ENCODE measurements at places on chromosomes 2 and 18.

- no peak for DNase-seq
These were observed 3.7 kb upstream of the GKN1 start for GRCh38 chr2:68970566-68971265.

GRCh38 chr2:200567932-200568331 lies 17.9 kb upstream of the AOX1 start:
- no peak for DNase-seq

DNA sequence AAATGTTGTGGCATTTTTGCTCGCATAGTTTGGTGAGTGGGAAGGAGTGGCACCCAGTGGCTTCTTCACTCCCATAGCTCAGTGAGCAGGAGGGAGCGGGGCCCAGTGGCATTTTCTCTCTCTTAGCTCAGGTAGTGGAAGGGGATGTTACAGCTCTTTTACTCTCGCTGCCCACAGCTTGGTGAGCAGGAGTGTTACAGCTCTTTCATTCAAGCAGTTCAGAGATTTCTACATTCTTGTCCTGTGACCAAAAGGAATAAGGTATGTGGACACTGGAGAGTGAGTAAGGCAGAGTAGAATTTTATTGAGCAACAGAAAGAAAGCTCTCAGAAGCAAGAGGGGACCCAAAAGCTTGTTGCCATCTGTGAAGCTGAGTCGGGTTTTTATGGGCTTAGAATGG lies 192.4 kb downstream of the SPAG16 start:
- no peak for DNase-seq

- no peak for DNase-seq
These were observed 11.8 kb upstream of the LHCGR start for GRCh38 chr2:48767330-48767729.
